NCI-H2171 treated with DMSO at 0.1 percent for 48 hours (cell line): ENCODE measurements at places on chromosomes 2 and 18.

- DNase-seq = no peak
Measured at GRCh38 chr2:84481702-84482101, 22.6 kb upstream of the SUCLG1 start.

DNA sequence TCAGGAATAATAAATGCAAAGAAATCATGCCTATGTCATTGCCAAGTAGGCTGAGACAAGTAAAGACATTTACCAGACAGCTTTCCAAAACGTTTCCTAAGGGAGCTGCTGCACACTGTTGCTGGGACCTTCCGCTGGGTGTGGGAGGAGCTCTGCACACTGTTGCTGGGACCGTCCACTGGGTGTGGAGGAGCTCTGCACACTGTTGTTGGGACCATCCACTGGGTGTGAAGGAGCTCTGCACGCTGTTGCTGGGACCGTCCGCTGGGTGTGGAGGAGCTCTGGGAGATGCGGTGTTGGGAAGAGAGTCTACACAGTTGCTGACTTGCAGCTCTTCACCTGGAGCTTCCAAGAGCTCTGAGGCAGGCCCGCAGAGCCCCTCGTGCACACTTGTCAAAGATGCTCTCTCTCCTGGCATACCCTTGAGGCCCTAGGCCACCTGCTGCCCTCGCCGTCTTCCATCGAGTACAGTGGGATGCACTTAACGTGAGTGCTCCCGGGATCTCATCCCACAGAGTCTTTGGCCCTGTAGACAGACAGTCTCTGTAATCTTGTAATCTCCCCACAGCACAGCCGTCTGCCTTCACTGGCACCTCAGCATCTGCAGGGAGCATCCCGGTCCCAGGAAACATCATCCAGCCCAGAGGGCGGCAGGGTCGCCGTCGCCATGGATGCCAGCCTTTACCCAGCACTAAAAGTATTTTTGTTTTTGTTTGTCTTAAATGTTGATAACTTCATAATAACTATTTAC lies 51.4 kb downstream of the TRAPPC12 start:
- no peak for DNase-seq

DNA sequence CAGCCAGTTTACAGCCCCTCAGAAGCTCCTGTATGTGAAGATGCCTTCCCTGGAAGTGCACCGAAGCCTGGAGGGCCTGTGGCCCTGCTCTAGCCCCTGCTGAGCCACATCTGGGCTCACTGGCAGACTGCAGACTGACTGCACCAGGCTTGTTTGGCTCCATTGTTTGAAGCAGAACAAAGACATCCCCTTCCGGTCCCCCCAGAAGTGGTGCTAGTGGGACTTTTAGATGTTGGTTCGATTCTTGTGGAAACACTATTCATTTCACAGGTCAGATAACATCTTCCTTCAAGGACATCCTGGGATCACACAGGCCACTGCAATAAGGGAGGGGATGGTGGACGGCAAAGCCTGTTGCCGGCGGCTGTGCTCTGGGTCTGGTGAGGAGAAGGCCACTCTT lies 57.8 kb upstream of the CBLN2 start:
- no peak for DNase-seq

DNA sequence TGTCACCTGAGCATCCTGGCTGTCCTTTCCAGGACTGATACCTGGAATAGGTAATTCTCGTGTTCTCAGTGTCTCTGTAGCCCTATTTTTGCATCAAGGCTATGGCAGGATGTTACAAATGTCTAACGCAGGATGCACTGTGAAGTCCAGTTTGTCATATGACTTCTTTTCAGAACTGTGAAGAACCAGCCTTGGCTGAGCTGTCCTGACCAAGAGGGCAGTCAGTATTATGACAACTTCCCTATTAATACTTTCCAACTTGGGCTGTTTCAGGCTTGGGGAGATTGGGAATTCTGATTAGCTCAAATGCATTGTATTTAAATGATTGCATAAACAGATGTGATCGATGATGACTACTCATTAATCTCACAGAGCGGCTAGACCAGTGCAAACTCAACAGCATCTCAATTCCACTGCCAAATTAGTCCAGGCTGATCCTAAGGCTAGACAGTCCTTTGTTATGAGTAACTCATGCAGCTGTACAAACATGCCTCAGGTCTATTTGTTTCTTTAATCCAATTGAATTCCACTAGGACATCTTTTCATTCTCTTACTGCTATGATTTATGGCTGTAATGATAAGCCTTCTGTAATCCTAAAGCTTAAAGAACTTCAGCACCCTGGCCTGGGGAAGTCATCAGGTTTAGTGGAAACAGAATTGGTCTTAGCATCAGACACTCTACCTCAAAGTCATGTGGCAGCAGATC lies 331.6 kb downstream of the KCNS3 start:
- DNase-seq = no peak

- DNase-seq = no peak
Measured at GRCh38 chr2:70959851-70960832, 18.3 kb upstream of the ANKRD53 start.

GRCh38 chr18:70107091-70107490 lies 98.4 kb downstream of the RTTN start:
- no peak for DNase-seq

- no peak for DNase-seq
Measured at GRCh38 chr2:173854141-173854540, 111.0 kb downstream of the SP3 start.
